Osteoblast (primary cell): ENCODE measurements at places on chromosomes 7 and 10. TPM values are rescaled to one million over a fixed set of nuclear protein-coding genes. Genes with fewer than 3 reads are reported as not detected.

- no peak for DNase-seq
- H3K4me1 ChIP-seq: peaks cover 15% of the 10 kb centered on the region
- peaks cover 4% of the 10 kb centered on the region for H3K27me3 ChIP-seq
- H3K36me3 ChIP-seq: no peaks in the 10 kb centered on the region
- no peak overlapping the region for H3K27ac ChIP-seq
- no peak overlapping the region for H3K4me3 ChIP-seq
These were observed 18.5 kb downstream of the AKR1B15 start for GRCh38 chr7:134567368-134567767.

Gene VWDE
- under 0.01 TPM in 1 of 2 replicates, not detected in the other for total RNA-seq

GRCh38 chr10:30645340-30645827 is 15.8 kb upstream of the LYZL2 start:
- peak overlapping the region; percentile 9 for H3K4me3 ChIP-seq
- H3K27ac ChIP-seq: no peak overlapping the region
- no peaks in the 10 kb centered on the region for H3K27me3 ChIP-seq
- peak; percentile 69 for DNase-seq
- H3K4me1 ChIP-seq: peaks cover 31% of the 10 kb centered on the region

DNA sequence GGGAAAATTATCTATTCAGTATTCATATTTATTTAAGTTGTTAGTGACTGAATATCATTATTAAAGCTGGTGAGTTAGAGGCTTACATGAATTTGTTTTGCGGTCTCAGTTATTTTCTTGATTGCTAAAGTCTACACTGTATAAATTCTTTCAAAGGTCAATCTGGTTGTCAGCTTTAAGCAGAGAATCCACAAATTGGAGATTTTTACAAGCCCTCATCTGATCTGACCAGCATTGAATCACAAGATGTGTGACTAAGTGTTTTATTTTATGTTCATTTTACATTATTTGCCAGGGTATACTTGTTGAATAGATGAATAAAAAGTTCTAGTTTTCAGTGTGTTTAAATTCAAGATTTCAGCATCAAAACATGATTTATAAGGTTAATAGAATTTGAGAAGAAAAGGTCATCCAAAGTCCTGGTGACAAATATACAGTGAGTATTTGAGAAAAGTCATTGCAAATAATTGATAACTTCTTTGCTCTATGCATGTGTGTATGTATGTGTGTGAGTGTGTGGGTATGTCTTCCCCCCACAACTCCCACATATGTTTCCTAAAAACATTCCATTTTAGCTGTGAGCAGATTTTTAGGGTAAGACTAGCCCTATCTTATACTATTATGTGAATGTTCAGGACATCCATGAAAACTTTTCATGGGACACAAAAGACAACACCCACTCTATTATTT is 4.4 kb downstream of the SEMA3A start:
- peaks cover 16% of the 10 kb centered on the region for H3K4me1 ChIP-seq
- H3K27ac ChIP-seq: peak overlapping the region; percentile 38
- no peaks in the 10 kb centered on the region for H3K27me3 ChIP-seq
- DNase-seq: peak; percentile 50

DNA sequence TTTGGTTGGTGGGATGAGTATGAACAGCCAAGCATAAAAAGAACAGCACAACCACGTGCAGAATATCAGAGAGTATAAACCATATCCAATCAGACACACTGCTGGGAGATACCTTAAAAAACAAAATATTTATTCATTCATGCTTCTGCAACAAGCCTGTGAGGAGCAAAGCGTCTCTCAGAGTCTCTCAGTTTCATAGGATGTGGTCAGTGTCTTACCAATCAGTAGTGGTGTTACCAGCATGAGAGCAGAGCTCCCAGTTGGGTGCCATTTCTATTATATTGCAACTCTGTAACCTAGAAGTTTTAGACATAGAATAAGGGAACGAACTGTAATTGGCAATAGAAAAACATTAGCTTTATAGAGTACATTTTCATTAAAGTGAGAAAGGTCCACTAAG is 445.9 kb upstream of the LRRN3 start:
- H3K36me3 ChIP-seq: no peaks in the 10 kb centered on the region
- H3K27me3 ChIP-seq: no peaks in the 10 kb centered on the region
- H3K4me3 ChIP-seq: no peak overlapping the region
- DNase-seq: no peak

Gene EN2
- total RNA-seq: under 0.01 TPM in 1 of 2 replicates, not detected in the other
